ENCODE measurements at places on chromosomes 3 and 15. TPM values are rescaled to one million over a fixed set of nuclear protein-coding genes. Genes with fewer than 3 reads are reported as not detected.

- no peak for DNase-seq
- H3K27me3 ChIP-seq: no peaks in the 10 kb centered on the region
- H3K4me1 ChIP-seq: no peaks in the 10 kb centered on the region
These were observed 790.0 kb downstream of the FHIT start for GRCh38 chr3:60461267-60461666.

DNA sequence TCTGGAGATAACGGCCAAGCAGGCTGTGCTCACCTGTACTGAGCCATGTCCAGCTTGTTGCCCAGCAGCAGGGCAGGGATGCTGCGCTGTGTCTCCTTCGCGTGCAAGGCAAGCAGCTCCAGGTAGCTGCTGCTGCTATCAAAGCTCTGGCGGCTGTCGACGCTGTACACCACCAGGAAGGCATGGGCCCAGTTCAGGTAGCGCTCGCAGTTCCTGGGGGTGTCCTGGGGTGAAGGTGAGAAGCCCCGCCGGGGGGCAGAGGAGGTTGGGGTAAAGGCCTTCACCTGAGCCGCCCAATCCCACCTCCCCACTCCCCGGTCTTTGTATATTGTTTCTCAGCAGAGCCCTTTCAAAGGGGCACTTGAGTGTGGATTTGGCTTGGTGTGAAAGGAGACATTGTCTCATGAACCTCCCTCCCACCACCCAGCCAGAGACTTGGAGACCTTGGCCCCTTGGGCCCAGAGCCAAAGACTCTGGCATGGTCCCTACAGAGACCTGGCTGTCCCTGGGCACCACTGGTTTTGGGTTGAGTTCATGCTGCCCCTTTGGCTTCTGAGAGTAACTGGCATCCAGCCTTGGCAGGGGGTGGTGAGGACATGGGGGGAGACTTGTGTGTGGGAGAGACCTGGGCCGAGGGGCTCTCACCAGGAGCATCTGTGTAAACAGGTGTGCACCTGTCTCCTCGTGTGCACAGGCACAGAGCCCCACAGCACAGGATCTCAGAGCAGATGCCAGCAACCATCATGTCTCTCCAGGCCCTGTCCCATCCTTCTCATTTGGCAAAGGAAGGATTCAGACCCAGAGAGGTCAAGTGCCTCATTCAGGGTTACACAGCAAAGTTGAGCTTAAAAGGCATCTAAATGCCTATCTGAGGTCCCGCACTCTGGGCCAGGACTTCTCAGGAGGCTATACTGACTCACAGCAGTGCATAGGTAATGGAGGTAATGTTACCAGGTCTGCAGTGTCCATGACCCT lies 9.1 kb downstream of the RASL12 start:
- peak overlapping the region; percentile 41 for H3K27ac ChIP-seq
- DNase-seq: no peak
- H3K4me3 ChIP-seq: no peak overlapping the region
- H3K36me3 ChIP-seq: no peaks in the 10 kb centered on the region

DNA sequence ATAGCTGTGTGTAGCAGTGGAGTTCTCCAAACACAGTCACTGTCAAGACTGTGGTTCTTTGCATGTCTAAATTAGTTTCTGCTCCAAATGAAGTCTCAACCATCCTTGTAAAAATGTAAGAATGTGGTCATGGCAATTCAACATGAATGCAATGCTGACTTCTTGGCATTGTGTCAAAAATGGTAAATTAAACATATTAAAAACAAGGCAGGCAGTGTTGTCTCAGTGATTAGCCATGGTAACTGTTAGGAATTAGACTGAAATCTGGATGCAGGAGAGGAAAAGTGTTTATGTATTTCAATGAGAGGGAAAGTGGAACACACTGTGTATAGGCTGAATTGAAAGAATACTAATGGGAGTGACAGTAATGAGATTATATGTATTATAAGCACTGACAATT lies 597.2 kb downstream of the EDEM1 start:
- no peaks in the 10 kb centered on the region for H3K36me3 ChIP-seq
- no peaks in the 10 kb centered on the region for H3K4me1 ChIP-seq

DNA sequence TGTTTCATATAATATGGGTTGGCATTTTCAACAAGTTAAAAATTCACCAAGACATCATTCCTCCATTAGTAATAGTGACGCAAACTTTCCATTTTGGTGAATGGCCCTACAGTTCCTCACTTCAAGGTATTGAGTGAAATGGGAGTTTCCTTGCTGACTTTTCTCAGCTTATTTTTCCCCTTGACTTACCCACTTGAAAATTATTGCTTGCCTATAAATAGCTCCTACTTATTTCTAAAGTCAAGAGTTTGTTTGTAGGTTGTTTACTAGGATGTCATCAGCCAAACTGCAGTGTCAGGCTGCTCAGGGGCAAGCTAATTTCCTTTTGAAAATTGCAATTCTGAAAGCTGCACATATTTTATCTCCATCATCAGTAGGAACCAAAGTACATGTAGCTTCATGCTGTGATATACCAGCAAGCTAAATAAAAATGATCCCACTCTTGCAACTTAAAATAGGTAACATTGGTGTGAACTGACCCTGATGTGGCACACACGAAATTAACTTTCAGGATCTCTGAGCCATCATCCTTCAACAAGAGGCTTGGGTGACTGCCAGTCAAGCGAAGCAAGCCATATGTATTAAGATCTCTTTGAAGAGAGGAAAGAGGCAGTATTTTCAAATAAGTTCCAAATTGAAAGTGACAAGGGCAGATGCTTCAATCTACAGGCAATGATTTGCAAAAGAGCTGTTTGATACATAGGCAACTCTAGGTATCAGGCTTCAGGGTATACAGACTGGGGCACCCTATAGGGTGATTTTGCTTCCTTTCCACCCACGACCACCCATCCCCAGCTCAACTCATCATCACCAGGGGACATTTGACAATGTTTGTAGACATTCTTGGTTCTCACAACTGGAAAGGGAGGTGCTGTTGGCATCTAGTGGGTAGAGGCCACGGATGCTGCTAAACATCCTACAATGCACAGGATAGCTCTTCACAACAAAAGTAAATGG lies 66.8 kb upstream of the RASGRP1 start:
- no peaks in the 10 kb centered on the region for H3K4me1 ChIP-seq
- no peak overlapping the region for H3K4me3 ChIP-seq
- DNase-seq: no peak
- no peak overlapping the region for H3K27ac ChIP-seq

DNA sequence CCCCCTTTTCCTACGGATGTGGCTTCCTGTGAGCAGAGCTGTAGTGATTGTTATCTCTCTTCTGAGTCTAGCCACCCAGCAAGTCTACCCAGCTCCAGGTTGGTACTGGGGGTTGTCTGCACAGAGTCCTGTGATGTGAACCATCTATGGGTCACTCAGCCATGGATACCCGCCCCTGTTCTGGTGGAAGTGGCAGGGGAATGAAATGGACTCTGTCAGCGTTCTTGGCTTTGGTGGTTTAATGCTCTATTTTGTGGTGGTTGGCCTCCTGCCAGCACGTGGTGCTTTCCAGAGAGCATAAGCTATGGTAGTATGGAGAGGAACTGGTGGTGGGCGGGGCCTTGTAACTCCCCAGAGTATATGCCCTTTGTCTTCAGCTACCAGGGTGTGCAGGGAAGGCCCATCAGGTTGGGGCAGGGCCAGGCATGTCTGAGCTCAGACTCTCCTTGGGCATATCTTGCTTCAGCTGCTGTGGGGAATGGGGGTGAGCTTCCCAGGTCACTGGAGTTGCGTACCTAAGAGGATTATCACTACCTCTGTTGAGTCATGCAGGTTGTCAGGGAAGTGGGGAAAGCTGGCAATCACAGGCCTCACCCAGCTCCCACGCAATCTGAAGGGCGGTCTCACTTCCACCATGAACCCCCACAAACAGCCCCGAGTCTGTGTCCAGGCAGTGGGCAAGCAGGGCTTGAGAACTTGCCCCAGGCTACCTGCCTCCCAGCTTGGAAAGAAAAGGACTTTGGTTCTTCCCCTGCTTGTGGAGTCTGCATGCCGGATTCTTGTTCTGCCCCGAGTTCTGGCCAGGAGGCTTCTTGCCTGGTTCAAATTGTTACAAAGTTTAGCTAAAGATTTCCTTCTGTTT lies 9.0 kb upstream of the ADGRG7 start:
- no peaks in the 10 kb centered on the region for H3K27me3 ChIP-seq
- H3K27ac ChIP-seq: no peak overlapping the region
- H3K4me1 ChIP-seq: no peaks in the 10 kb centered on the region
- H3K4me3 ChIP-seq: no peak overlapping the region
- DNase-seq: no peak

GRCh38 chr3:167318306-167318705 lies 61.8 kb downstream of the ZBBX start:
- H3K27me3 ChIP-seq: no peaks in the 10 kb centered on the region
- H3K27ac ChIP-seq: no peak overlapping the region
- no peaks in the 10 kb centered on the region for H3K36me3 ChIP-seq
- no peak overlapping the region for H3K4me3 ChIP-seq
- DNase-seq: no peak

- no peak overlapping the region for H3K4me3 ChIP-seq
- no peak for DNase-seq
- H3K36me3 ChIP-seq: no peaks in the 10 kb centered on the region
- H3K4me1 ChIP-seq: no peaks in the 10 kb centered on the region
These were observed 55.8 kb downstream of the PRKCI start for GRCh38 chr3:170277833-170278580.

- DNase-seq: no peak
- H3K27me3 ChIP-seq: no peaks in the 10 kb centered on the region
- H3K4me3 ChIP-seq: no peak overlapping the region
- H3K27ac ChIP-seq: no peak overlapping the region
- no peaks in the 10 kb centered on the region for H3K36me3 ChIP-seq
These were observed 144.4 kb downstream of the MYLK start for GRCh38 chr3:123739754-123740153.

DNA sequence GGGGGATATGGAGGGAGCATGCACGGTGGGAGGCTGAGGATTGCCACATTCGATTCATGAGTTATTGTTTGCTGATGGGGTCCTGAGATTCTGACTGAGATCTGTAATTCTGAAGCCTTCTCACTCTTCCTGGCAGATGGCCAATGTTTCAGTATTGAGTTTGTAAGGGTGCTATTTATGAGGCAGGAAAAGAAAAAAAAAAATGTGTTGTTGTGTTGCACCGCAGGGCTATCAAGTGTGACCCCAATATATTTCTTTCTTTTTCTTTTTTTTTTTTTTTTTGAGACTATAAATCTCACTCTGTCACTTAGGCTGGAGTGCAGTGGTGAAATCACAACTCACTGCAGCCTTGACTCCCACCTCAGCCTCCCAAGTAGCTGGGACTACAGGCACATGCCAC lies 3.2 kb upstream of the SENP2 start:
- H3K4me3 ChIP-seq: no peak overlapping the region
- no peak for DNase-seq
- H3K27ac ChIP-seq: no peak overlapping the region
- H3K36me3 ChIP-seq: no peaks in the 10 kb centered on the region
- no peaks in the 10 kb centered on the region for H3K27me3 ChIP-seq
- peaks cover 6% of the 10 kb centered on the region for H3K4me1 ChIP-seq

DNA sequence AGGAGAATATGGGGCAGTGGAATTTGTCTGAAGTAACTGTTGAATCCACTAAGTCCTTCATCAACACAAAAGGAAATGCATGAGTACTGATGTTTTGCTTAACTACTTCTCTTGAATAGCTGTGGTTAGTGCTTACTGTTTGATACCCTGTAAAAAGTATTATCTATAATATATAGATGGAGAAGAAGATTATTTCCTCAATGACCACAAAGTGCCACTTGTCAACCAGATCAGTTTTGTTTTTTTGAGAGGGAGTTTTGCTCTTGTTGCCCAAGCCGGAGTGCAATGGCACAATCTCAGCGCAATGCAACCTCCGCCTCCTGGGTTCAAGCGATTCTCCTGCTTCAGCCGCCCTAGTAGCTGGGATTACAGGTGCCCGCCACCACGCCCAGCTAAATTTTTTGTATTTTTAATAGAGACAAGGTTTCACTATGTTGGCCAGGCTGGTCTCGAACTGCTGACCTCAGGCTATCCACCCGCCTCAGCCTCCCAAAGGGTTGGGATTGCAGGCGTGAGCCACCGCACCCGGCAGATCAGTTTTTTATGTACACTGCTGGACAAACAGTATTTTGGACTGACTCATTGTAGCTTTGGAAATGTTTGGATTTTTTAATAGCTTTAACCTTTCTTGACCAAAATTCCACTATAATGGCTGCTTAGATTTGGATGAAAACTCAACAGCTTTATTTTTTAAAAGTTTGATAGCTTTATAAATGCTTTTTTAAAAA lies 1.5 kb upstream of the RPLP1 start:
- no peaks in the 10 kb centered on the region for H3K4me1 ChIP-seq
- no peaks in the 10 kb centered on the region for H3K36me3 ChIP-seq
- no peak for DNase-seq
- no peaks in the 10 kb centered on the region for H3K27me3 ChIP-seq
- no peak overlapping the region for H3K27ac ChIP-seq
- no peak overlapping the region for H3K4me3 ChIP-seq

GRCh38 chr3:195522254-195523023 lies 20.7 kb downstream of the PPP1R2 start:
- H3K27me3 ChIP-seq: no peaks in the 10 kb centered on the region
- DNase-seq: no peak
- no peak overlapping the region for H3K4me3 ChIP-seq
- no peaks in the 10 kb centered on the region for H3K4me1 ChIP-seq

DNA sequence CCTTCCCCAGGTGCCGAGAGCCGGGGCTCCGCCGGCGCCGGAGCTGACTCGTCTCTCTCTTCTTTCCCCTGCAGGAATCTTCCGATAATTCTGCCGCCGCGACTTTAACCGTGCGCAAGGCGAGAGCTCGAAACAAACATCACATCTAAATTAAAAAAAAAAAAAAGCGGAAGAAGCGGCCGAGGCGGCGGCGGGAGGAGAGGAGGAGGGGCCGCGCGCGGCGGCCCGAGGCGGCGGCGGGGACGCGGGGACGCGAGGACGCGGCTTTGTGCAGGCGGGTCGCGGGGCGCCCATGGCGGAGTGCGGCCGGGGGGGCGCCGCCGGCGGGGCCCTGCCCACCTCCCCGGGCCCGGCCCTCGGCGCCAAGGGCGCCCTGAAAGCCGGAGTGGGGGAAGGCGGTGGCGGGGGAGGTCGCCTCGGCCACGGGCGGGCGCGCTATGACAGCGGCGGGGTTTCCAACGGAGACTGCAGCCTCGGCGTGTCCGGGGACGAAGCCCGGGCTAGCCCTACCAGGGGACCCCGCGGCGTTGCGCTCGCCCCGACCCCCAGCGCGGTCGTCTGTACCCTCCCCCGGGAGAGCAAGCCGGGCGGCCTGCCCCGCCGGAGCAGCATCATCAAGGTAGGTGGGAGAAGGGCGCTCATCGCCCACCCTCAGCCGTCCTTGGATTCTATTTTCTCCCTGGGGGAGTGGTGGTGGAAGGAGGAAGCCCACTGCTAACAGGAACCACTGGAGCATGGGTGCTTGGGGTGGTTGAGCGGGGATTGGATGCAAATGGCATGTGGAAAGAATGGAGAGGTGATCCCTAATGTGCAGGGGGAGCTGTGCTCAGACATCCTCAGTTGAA lies at the start of gene PLCL2:
Gene PLCL2, plus strand, starts transcription at position 208 of the 845 bp plus-strand sequence. Its CDS starts 85 bp downstream, at position 293.
- H3K4me3 ChIP-seq: peak within 1 kb of the TSS; percentile 88
- H3K4me1 ChIP-seq: peaks cover 4% of the 10 kb centered on the region
- peak within 1 kb of the TSS; percentile 96 for H3K27ac ChIP-seq
- H3K36me3 ChIP-seq: no peaks in the 10 kb centered on the region
- H3K27me3 ChIP-seq: no peaks in the 10 kb centered on the region
- no peak for DNase-seq

IREB2 gene
- total RNA-seq: 49.5 TPM

ARHGEF26 gene
- total RNA-seq: 20.2 TPM

All from breast epithelium (tissue), 4 donors.